ENCODE measurements at places on chromosomes 13 and 19.
A peak's percentile ranks its signal among the peaks of the same experiment; 100 is the strongest.

- DNase-seq: no peak
Measured at GRCh38 chr19:46639358-46640182, 3.6 kb upstream of the GNG8 start.

DNA sequence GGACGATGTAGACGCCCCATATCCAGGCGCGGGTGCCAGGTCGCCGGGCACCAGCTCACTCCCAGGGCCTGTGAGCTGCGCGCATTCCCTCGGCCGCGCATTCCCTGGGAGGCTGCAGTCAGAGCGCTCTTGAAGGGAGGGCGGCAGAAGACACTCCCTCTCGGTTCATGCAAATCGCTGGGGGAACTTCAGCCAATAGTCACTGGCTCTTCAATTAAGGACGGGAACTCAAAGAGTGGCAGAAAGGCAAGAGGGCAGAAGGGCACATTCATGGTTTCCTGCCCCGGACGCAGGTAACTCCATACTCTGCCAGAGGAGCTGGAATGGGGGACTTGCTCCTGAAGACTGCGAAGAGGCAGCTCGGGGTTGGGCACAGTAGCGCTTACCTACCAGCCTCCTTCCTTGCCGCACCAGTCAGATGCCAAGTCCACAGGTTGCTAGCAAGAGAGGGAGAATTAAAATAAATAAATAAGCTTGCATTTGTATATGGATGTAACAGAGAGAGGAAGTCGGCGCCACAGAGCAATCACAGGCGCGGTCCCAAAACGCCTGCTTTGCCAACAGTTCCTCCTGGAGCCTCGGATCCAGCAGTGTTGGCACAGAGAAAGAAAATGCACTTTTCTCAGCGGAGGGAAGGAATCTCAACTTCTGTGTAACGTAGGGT is 459 bp downstream of the PCDH20 start:
- DNase-seq: peak; percentile 53

- DNase-seq: no peak
Measured at GRCh38 chr13:99972190-99972731, 694 bp upstream of the ZIC5 start.

DNA sequence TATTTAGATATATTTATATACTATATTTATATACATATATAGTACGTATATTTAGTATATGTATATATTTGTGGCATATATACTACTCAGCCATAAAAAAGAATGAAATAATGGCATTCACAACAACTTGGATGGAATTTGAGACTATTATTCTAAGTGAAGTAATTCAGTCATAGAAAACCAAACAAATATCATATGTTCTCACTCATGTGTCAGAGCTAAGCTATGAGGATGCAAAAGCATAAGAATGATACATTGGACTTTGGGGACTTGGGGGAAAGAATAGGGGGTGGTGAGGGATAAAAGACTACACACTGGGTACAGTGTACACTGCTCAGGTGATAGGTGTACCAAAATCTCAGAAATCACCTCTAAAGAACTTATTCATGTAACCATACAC is 1015.7 kb downstream of the EFNB2 start:
- DNase-seq: no peak

DNA sequence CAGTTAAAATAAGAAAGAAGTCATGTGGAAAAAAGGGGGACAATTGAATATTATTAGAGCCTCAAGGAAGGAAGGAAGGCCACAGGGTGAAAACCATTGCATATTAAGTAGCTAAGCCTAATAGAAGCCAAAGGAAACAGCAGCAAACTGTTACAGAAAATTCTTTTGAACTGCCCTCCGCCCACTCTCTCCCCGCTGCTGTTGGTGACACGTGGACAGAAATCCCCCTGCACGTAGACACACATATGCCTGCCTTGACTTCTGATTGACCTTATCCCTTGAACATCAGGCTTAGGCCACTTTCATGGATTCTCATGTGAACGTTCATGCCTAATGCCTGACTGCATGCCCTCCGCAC is 229.1 kb downstream of the KCNRG start:
- DNase-seq: no peak

- no peak for DNase-seq
Measured at GRCh38 chr19:47357788-47358680, 8.9 kb downstream of the DHX34 start.

DNA sequence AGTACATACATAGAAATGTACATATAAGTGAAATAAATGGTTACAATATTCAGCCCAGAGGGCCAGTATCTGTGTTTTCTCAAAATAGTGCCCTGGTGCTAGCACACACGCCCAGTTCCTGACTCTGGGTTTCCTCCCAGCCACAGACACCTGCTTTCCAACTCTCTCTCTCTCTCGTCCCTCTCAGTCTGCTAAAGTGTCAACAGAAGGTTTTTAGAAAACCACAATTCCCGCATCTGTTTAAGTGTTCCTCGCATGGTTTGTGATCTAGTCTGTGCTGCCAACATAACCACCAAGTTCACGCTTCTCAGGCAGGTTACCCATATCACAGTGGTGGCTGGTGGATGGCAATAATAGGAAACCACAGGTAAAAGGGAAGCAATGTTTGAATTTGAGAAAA is 17.8 kb upstream of the UPF3A start:
- DNase-seq: no peak

DNA sequence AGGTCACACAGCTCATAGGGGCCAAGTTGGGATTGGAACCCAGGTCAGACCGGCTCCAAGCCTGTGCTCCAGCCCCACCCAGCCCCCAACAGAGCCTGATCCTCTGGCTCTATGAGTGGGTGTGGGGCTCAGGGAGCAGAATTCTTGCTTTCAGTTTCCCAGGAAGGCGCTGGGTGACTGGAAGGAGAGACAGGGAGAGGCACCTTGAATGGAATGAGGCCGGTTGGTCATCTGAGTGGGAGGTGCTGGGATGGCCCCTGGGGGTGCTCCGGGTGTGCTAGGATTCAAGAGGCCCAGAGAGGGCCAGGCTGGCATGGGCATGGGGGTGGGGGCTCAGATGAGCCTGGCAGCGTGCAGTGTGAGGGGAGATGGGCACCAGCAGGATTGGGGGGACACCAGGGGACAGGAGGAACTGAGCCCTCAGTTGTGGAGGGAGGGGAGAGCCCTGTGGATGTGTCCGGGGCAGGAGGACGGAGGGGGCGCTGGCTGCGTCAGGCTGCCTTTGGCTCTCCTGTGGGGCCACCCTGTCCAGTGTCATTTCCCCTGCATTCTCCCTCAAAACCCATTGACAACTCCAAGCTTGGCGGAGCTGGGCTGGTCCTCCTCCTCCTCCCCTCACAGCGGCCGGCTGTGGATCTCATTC is 31.2 kb upstream of the ANKRD10 start:
- no peak for DNase-seq

Measured in NCI-H2029 (cell line).